ENCODE measurements at places on chromosomes 6 and 20.

GRCh38 chr6:39938773-39939654 is 4.8 kb upstream of the MOCS1 start:
- no peak for DNase-seq

DNA sequence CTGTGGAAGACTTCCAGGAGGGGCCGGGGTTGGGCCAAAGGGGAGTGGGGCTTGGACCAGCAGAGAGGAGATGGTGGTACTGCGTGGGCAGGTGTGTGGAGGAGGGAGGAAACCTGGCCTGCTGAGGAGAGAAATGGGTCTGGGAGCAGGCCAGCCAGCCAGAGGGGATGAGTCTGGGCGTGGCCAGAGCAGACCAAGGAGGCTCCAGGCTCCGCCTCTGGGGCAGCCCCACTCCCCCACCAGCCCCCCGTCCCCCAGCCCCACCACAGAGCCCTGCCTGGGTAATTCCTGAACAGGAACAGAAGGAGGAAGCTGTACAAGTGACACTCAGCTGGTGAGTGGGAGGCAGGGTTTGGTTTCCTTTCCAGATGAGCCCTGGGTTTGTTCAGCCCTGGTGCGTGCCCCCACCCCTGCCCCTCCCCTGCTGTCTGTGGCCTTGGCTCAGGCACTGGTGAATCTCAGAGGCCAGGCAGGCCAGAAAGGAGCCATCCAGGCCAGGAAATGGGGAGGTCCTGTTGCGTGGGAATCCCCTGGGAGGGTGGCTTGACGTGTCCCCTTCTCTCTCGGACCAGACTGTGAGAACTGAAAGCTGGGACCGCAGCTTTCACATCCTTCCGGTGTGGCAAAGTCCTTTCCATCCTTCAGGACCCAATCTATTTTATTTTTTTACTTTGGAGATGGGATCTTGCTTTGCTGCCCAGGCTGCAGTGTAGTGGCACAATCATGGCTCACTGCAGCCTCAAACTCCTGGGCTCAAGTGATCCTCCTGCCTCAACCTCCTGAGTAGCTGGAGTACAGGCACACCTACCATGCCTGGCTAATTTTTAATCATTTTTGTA is 9.4 kb upstream of the SRC start:
- DNase-seq, result peak; percentile 43

DNA sequence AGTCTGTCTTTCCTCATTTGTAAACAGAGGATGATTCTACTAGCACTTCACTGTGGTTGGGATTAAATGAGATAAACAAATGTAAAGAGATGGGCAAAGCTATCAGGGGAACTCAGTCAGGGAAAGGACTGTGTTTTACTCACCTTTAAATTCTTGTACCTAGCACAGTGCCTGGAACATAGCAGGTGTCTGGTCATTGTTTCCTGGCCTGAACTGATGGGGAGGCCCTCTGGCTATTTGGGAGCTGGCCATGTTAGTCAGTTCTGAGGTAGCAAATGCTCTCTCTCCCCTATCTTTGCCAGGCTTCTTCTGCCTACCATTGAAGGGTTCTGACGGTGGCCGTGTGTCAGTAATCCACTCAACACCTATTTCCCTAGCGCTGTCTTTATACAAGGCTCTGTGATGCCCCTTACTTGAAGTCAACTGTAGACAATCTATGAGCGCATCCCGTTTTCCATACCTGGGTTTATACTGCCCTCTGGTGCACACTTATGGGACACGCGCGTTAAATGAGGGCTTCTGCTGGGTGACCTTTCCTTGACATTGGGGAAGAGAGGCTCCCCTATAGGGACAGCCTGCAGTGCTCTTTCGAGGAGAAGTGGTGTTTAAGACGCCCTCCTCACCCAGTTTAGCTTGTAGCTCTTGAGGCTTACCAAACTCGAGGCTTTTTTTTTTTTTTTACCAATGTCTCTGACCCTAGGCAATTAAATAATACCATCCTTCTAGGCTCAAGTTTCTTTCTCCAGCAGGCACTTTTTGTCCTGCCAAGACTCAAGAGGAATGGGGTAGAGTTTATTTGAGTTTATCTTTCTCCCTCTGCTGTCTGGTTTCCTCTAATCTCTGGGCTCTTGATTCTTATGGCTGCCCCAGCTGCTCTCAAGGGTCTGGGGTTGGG is 4.0 kb upstream of the SPATS1 start:
- DNase-seq, result peak; percentile 58

DNA sequence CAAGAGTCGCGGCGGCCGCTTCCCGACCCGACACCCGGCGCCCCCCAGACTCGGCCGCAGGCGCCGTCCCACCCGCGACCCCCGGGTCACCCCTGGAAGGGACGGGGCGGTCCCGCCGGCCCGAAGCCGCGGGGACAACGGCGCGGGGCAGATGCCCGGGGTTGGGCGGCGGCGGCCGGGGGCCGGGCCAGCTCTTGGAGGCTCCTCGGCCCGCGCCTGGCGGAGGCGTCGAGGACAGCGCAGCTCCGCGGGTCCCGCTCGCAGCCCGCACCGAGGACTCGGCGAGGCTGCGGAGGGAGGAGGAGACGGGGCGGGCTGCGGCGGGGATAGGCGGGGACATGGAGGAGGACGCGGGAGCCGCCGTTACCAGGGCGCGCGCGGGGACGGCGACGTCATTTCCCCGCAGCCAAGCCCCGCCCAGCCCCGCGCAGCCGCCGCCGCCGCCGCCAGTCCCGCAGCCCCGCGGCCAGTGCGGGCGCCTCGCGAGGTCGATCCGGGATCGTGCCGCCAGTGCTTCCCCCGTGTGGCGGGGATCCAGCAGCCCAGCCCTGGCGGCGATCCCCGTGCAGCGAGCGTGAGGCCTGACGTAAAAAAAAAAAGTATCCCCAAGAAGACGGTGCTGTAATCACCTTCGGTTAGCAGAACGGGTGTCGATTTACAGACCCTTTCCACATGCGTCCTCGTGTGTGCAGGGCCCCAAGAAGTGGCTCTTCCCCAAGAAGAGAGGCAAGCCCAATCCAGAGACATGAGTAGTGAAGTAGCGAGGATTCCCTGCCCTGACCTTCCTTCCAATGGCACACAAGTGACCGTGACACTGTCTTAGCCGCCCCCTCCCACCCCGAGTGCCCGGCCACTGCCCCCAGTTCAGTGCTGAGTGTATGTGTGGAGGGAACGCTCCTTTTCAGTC is at the start of gene FAM184A:
FAM184A (minus strand) TSS at position 289 of the 907 bp plus-strand sequence. CDS start 365 bp downstream, outside the sequence.
- peak; percentile 71 for DNase-seq

DNA sequence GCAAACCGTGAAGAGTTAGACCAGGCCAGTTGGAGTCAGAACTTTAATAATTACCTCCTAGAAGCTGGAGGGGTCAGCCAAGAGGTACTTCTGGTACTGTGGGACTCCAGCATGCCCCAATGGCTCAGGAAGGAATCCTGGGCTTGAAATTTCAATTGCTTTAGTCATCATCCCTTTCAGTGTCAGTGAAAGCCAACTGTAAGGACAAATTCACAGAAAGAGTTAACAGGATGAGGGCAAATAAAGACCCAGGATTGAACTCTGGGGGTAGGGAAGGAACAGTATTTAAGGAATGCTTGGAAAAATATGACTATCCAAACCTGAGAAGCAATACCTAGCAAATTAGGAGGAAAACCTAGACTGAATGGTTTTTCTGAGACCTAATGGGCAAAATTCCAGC is 735.1 kb upstream of the MARCKS start:
- DNase-seq, result no peak

GRCh38 chr20:64055893-64056638 is 6.6 kb upstream of the SOX18 start:
- no peak for DNase-seq

DNA sequence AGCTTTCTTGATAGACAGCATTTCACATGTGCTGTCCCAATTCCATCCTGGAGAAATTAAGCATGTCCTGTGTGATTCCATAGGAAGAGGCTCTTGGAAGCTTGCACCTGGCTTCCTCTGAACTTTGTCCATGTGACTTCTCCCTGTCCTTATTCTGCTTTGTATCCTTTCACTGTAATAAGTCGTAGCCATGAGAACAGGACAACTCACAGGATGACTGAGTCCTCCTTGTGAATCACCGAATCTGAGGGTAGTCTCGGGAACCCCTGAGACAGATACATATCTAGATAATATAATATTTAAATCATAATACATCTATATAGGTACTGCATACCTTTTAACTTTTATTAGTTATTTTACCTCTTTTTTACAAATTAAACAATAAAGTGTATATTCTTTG is 156.7 kb upstream of the THEMIS start:
- no peak for DNase-seq

- DNase-seq, result no peak
Observed at GRCh38 chr6:130913120-130913519, 85.9 kb downstream of the SMLR1 start.

DNA sequence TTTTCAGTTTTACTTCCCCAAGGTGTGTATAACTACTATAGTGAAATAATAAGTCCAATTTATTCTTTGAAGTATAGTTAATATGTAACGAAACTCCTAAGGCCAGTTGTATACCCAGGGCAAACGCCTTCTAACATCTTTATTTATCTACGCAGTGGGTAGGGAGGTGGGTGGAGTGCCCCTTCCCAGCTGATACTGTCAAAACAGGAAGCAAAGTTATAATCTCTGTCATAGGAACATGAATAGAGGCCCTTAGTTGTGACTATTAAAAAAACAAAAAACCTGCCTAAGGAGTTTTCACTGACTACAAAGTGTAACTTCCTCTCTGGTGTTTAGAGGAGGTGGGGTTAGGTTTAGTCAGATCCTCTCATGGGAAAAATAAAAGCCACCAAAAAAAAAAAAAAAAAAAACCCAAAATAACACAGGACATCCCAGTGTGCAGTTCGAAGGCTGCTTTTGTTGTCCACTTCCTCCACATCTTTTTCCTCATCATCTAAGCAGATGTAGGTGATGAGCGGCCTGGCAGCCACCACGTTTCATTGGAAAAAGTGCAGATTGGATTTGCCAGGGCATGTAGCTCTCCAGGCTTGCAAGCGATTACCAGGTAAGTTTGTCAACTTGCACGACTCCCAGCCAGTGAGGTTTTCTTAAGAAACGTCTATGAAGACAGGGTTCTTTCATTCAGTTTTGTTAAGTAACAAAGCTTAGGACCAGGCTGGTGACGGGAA is 58.7 kb downstream of the UTRN start:
- no peak for DNase-seq

DNA sequence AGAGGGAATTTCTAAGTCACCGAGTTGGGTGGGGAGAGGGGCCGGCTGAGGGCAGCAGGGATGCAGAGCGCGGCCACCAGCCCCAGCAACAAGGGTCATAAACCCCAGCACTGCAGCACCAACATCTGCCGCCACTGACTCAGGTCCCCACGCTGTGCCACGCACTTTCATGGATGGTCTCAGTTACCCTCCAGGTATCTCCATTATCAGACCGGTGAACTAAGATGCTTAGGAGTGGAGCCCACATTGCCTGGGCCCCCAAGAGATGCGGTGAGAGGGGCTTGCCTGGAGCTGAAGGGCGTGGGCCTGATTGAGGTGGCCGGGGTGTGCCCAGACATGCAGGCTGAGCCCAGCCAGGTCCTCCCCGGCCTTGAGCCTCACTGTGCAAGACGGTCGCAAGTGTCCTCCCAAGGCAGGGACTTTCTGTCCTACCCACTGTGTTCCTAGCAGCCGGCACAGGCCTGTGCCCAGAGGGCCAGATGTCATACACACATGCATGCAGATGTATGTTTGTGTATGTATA is 19.3 kb downstream of the RBM38 start:
- DNase-seq, result no peak

DNA sequence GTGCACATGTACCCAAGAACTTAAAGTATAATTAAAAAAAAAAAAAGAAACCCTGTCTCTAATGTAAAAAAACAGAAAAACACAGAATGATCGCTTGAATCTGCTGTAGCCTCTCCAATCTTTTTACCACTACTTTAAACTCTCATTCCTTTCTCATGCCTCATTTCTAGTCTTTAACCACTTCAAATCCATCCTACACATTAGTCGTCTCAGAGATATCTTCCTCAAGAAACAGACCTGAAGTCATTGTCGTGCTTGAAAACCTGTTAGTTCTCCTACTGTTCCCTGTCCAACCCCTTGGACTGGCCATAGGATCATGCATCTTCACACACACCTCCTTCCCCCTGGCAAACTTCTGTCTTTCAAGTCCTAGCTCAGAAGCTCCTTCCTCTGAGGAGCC is 112.1 kb upstream of the BCLAF1 start:
- DNase-seq, result no peak

DNA sequence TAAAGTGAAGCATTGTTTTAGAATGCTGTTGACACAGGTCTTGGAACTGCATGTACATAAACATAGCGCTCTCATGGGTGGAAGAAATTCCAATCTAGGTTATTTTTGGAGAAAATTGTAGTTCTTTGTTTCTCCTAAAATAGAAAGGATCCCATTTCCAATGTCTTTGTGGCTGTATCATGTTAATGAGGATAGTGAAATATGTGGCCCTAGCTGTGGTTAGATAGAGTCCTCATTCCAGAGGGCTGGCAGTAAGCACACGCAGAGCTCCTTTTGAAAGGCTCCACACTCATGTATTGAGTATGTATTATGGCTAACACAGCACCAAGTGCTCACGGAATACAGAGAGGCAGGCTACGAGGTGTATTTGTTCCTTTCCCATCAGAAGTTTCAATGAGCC is 60.9 kb downstream of the SNRNP48 start:
- DNase-seq, result no peak

DNA sequence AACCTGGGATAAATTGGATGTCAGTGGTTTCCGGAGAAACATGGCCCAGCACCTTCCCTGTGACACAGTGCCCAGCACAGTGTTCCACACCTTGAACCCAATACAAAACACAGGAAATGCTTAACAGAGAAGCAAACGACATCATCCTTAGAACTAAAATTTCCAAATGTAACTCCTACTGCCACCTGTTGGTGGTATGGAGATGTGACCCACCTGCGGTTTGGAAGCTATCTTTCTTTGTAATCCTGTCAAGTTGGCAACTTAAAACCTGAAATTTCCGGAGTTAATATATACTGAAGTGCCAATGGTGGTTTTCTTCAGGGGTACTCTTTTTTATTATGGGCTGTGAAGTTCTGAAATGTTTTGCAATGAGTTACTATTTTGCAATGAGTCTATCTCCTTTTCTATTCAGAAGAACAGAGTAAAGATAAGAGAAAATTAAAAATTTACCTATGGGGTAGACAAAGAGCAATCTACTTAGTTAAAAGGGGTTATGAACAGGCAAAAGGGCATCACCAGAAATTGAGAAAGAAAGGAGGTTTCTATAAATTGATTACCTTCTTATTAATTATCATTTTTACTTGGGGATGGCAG is 658.8 kb downstream of the PTPRT start:
- DNase-seq, result no peak

DNA sequence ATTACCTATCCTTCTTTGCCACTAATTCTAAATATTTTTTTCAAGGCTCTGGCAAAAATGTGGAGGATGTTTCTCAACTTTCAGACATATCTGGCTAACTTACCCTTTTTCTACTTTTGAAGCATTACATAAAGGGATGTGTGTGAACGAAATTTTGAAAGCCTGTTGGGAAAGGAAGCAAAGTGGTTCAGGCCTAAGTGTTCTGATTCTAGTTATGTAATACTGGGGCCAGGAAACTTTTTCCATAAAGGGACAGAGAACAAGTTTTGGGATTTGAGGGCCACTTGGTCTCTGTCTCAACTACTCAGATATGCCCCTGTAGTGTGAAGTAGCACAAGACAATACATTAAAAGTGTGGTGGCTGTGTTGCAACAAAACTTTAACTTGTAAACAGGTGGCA is 721.8 kb downstream of the PHF3 start:
- no peak for DNase-seq

- peak; percentile 49 for DNase-seq
Observed at GRCh38 chr6:107114926-107115694, at the start of gene BEND3. Gene BEND3 (minus strand): TSS chr6:107115515. CDS start chr6:107099285, 16,230 bp downstream.

- DNase-seq, result no peak
Observed at GRCh38 chr6:167233490-167233889, 57.6 kb upstream of the UNC93A start.

GRCh38 chr20:57435498-57436222 is 44.5 kb downstream of the RBM38 start:
- peak; percentile 25 for DNase-seq
